ENCODE measurements at places on chromosomes 12 and 14.

DNA sequence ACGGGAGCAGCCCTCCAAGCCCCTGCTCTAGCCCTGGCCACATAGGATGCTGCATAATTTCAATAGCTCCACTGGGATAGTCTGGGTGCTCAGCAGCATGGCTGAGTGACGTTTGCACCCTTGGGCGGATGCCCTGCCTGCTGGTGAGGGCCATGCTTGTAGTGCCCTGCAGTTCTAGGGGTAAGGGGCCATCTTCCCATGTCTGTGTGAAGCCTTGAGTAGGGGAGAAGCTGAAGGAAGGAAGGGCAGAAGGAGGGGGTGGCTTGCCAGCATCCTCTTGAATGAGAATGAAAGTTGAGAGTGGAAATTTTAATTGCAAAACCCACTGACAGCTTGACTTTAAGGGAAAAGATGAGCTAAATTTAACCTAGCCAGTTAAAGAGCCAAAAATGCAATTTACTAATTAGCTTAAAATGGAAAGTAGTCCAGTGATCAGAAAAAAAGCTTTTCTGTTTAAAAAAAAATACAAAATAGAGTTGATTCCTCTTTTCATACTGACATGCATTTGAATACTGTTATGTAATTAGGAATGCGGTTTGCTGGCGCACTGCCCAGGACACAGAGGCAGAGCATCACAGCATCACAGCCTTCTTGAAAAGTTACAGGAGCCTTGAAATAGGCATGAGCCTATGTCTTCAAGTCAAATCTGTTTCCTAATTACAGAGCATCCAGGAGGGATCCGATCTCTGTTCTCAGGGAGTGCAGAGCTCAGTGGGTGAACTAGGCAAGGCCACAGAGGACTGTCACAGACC is 18.5 kb upstream of the EML1 start:
- DNase-seq, result peak; percentile 66

- DNase-seq, result no peak
These were observed 415.2 kb upstream of the GARIN6 start for GRCh38 chr12:99232324-99232723.

- DNase-seq, result no peak
These were observed 64.0 kb downstream of the OSBPL8 start for GRCh38 chr12:76495556-76495955.

DNA sequence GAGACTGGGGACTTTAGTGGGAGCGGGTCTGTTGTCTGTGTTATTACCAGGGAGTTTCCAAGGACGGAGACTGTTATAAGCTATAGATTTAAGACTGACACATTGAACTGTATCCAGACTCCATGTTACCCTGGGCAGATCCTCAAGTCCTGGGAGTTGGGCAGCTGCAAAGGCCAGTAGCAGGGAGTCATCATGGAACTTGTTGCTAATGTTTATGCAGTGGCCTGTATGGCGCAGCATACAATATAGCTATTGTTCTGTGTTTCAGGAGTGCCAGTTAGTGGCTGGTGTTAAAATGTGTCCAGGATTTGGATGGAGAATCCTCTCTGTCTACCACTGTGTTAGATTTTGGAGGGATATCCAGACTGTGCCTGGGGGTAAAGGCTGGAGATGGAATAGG is 31.7 kb downstream of the SMOC1 start:
- DNase-seq, result no peak

DNA sequence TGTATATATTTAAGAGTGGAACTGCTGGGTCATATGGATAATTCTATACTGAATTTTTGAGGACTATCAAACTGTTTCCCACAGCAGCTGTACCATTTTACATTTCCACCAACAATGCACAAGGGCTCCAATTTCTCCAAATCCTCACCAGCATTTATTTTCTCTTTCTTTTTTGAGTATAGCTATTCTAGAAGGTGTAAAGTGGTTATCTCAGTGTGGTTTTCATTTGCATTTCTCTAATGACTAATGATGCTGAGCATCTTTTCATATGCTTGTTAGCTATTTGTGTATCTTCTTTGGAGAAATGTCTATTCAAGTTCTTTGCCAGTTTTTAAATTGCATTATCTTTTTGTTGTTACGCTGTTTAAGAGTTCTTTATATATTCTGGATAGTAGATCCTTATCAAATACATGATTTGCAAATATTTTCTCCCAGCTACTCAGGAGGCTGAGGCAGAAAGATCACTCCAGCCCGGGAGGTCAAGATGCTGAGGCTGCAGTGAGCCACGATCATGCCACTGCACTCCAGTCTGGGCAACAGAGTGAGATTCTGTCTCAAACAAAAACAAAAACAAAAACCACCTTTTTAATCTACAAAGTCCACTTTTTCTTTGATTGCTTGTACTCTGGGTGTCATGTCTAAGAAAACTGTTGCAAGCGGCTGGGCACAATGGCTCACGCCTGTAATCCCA is 32.8 kb downstream of the GTF2A1 start:
- DNase-seq, result no peak

DNA sequence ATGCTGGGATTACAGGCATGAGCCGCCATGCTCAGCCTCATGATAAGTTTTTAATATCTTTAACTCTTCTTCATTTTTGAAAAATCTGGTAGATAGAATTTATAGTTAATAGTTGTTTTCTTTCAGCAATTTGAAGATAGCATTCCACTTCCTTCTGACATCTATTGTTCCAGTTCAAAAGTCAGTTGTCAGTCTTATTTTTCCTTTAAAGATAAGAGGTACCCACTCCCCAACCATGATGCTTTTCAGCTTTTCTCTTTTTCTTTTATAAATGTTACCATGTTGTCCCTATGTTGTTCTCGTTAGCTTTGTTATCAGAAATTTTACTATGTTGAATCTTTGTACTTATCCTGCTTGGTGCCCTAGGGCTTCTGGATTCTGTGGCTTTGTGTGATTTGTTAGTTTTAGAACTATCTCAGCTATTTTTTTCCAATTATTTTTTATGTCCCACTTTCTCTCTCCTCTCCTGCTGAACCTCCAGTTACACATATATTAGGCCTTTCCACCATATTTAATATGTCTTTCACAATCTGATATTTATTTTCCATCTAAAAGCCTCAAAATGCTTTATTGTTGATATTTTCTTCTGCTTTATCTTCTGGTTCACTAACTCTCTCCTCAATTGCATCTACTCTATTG is 181.6 kb upstream of the FOXN3 start:
- no peak for DNase-seq

DNA sequence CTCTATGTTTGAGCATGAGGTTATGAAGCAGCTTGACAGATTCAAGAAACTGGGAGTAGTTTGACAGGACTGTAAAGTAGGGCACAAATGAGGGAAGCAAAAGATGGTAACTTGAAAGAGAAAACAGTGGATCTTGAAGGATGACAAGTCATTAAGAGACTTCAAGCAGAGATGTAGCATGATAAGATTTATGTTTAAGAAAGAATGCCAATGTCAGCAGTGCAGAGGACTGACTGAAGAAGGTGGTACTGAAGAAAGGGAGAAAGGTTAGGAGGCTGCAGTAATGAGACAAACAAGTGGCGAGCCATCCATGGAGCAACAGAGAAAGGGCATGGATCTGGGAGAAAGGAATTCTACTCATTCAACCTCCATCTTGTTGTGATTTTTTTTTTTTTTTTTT is 120.2 kb upstream of the RAP1B start:
- DNase-seq, result no peak

DNA sequence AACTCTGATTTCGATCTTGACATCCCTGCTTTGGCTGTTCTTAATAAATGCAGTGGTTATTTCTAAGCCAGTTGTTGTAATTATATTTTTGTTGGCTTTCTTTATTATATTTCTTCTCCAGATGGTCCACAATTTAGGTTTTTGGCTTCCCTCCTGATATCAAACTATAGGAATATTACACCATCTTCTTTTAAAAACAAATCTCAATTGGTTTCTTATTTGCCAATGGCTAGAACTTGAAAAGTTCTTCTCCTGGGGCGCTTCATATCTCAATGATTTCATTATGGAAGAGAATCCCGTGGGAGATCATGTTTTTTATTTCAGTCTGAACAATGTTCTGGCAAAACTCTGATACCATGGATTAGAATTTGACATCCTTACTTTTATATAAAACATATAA is 292.3 kb downstream of the FLRT2 start:
- DNase-seq, result no peak

GRCh38 chr12:67472539-67472938 is 176.0 kb upstream of the DYRK2 start:
- no peak for DNase-seq

DNA sequence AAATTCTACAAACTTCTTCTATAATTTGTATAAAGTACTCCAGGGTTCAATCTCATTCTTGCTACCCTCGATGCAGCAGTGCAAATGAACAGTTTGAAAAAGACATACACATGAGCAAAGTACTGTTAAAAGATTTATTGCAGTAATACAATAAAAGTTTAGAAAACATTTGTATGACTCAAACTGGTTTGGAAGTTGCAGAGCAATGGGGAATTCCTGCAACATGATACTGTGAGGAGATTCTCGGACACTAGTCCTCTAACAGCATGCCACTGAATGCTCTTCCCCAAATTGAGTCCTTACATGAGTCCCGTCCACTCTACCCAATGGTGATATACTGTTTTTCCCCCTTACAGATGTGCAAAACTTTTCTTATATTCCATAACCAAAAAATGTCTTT is 45.4 kb downstream of the ATG14 start:
- DNase-seq, result no peak

GRCh38 chr12:79033788-79034187 is 169.2 kb downstream of the SYT1 start:
- no peak for DNase-seq

- no peak for DNase-seq
These were observed 136.1 kb upstream of the CCND2 start for GRCh38 chr12:4137441-4137840.

- DNase-seq, result no peak
These were observed 14.7 kb upstream of the ENDOU start for GRCh38 chr12:47739979-47740378.

DNA sequence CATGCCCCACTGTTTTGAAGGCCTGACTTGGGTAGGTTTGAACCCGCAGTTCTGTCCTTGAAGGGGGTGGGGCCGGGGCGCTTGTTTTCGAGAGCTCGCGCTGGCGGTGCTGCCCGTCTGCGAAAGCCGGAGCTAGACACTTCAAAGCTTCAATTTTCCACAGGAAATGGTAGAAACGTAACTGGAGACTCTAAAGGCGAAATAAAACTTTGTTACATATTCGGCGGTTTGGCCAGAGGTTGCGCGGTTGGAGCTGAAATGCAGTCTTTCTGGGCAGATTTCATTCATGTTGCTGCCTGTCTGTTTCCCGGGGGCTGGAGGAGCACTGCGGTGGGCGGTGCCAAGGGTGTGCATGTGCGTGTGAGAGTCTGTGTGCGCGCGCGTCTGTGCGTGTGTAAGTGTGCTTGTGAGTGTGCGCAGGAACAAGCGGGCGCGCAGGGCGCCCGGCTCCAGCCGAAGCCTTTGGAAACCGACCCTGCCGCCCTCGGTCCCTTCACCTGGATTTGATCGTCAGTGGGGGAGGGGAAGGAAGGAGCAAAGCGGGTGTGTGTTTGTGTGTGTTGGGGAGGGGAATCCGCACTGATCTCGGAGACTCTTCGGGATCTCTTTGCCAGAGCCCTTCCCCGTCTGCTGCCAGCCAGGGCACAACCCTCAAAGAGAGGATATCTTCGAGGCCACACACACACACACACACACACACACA is 227.7 kb upstream of the CRY1 start:
- DNase-seq, result peak; percentile 64

GRCh38 chr12:50061171-50061570 is 3.8 kb downstream of the ASIC1 start:
- DNase-seq, result no peak

DNA sequence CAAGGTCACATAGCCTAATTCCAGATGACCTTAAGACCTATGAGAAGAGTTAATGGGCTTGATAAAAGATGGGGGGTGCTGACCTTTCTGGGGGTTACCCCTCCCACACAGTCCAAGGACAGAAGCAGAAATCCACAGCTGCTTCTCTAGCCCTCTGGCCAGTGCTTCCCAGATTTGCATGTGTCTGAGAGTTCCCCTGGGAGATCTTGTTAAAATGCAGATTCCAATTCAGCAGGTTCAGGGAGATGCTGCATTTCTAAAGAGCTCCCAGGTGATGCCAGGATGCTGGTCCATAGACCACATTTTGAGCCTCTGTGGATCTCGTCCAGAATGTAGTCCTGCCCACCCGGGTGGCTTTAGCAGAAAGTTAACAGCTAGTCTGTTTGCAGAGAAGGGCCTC is 82.1 kb downstream of the WSCD2 start:
- no peak for DNase-seq

GRCh38 chr14:76756371-76756750 is 4.9 kb upstream of the VASH1 start:
- no peak for DNase-seq

- no peak for DNase-seq
These were observed 218.2 kb upstream of the ARHGAP5 start for GRCh38 chr14:31858868-31859267.

GRCh38 chr14:76826122-76826521 is at the start of gene LRRC74A:
LRRC74A (plus strand) TSS chr14:76826408; CDS start chr14:76826698, 290 bp downstream.
- no peak for DNase-seq

- DNase-seq, result no peak
These were observed 16.4 kb upstream of the GSG1 start for GRCh38 chr12:13119826-13120225.

GRCh38 chr14:79805636-79806035 is 405.7 kb downstream of the DIO2 start:
- no peak for DNase-seq

DNA sequence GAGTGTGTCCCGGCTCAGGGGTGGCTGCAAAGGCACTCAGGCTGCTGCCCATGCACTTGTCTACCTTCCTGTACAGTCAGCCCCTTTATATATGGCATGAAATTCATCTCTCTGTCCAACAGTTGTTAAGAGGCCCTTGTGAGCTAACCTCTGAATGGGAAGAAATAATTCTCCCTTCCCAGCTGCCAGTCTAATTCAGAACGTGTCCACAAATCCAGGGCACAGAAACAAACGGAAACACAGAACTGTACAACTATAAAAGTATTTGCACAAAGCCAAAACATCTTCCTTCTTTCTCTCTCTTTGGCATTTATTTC is 849 bp downstream of the KRT5 start:
- no peak for DNase-seq

- DNase-seq, result no peak
These were observed 493 bp downstream of the HOXC5 start for GRCh38 chr12:54033106-54033979.

- DNase-seq, result no peak
These were observed 72.8 kb downstream of the KIF26A start for GRCh38 chr14:104211215-104211614.

All from head of caudate nucleus (tissue), 42 donors.